NCI-H460 (cell line): ENCODE measurements at places on chromosomes 4 and X. TPM values are rescaled to one million over a fixed set of nuclear protein-coding genes. Genes with fewer than 3 reads are reported as not detected.

The POF1B gene
- total RNA-seq: 11.9 and 12.5 TPM in 2 replicates

The MAPK10 gene
- total RNA-seq: 0.10 and 0.32 TPM in 2 replicates

The CSAG2 gene
- not detected in 2 replicates for total RNA-seq

The MTTP gene
- 0.05 TPM in 1 of 2 replicates, not detected in the other for total RNA-seq

The TMEM255A gene
- 0.07 TPM in 1 of 2 replicates, not detected in the other for total RNA-seq

DNA sequence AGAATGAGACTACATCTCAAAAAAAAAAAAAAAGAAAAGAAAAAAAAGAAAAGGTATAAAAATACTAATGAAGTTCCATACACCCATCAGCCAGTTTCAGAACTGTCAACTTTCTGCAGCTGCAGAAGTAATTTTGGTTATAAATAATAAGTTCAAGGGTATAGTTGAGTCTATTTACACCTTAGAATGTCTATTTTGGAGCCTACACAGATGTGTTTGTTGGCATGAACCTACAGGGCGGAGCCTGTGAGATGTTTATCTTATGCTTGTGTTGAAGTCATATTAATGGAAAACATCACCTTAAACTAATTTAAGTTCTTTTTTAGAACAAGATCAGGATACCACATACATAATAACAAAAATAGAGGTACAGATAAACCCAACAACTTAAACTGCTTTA lies 85.8 kb downstream of the RAPGEF2 start:
- DNase-seq: no peak

- no peak for DNase-seq
Measured at GRCh38 chrX:41630091-41630490, 58.7 kb upstream of the GPR34 start.

GRCh38 chr4:140326395-140326993 lies 47.0 kb upstream of the SCOC start:
- DNase-seq: peak; percentile 50

- no peak for DNase-seq
Measured at GRCh38 chr4:113339430-113339813, 290.0 kb downstream of the ANK2 start.

GRCh38 chr4:88659055-88659889 lies 38.4 kb downstream of the NAP1L5 start:
- DNase-seq: peak; percentile 45

- DNase-seq: no peak
Measured at GRCh38 chr4:15961781-15962510, 1.0 kb downstream of the FGFBP2 start.

GRCh38 chrX:134737721-134738369 lies 79.6 kb upstream of the PLAC1 start:
- DNase-seq: no peak

- DNase-seq: peak; percentile 21
Measured at GRCh38 chrX:120514236-120514635, 45.1 kb upstream of the LAMP2 start.

GRCh38 chrX:156008915-156009314 lies 11.4 kb downstream of the IL9R start:
- no peak for DNase-seq
